ENCODE measurements at places on chromosomes 4 and X.

DNA sequence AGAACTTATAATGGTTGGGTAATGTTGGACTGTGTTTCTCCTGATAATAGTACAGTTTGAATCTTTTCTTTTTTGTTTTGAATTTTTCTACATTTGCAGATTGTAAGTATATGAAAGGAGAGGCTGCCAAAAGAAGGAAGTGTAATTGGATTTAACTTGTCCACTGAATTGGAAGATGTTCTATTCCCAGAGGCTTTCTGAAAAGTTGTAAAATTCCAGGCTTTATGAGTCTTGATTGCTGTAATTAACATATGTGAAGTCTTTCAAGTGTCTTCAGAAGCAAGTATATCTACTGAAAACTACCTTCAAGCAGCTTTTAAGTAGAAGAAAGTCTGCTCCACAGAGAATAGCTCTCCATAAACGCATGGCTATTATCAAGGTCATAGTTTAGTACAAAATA lies 2456.4 kb downstream of the PCDH7 start:
- DNase-seq = no peak

- no peak for DNase-seq
Measured at GRCh38 chr4:53531585-53532224, 59.6 kb downstream of the LNX1 start.

DNA sequence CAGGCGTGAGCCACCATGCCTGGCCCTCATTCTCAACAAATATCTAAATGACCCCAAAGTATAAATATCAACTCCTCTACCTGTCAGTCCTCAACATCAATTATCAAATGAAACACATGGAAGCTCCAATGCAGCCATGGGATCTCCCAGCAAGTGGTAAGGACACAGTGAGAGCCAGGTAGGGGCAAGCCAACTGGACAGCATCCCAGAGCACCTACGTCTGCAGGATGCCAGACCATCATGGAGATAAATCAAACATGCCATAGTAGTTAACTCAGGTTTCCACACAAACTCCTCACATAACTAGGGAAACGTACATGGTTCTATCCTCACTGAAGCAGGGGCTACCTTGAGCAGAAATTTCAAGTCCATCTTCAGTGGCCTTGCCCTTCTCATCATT lies 159.9 kb upstream of the MED14 start:
- DNase-seq = no peak

DNA sequence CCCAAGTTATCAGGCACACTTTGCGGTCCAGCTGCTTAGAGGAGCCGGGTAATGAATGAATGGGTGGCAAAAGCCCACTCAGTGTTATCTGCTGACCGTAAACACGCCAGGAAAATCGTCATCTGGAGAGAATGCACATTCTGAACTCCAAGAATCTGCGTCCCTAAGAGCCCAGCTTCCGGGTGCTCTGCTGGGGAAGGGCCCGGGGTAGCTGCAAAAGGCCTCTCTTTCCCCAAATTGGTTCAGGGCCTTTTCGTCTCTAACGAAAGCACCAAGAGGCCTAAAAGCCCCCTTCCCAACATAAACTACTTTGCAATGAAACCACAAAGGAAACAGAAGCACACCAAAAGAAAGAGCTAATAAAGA lies 1.6 kb upstream of the SFRP2 start:
- DNase-seq = no peak

- no peak for DNase-seq
Measured at GRCh38 chr4:147550626-147551246, 66.5 kb upstream of the TMEM184C start.

DNA sequence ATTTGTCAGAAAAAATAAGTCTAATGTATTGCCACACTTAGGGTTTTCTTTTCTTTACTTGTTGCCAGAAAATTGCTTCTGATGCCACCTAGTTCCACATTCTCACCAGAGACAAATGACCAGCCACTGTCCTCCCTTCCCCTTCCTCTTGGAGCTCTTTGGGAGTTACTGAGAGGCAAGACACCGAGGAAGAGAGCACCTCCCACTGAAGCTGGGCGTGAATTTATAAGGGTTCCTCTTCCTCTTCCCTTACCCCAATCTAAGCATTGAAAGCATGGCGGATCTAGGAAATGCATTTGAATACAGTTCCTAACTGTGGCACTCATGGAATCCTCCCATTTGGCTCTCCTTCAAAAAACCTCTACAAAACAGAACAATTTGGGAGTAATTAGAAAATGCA lies 30.0 kb downstream of the ANXA3 start:
- no peak for DNase-seq

DNA sequence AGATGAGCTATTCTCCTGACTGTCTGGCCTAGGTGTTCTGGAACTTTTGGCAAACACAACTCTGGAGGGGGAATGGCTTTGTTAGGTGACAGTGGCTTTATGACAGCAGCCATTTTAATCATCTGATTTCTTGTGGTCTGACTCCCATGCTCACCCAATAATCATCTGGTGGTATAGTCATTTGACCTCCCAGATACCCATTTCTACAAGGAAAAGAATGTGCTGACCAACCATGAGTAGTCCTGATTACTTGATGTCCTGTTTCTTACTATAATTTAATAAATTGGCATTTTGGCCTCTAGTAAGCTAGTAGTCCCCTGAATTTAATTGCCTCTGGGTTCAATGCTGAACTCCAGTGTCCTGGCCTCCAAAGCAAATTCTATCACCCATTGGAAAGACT lies 109.9 kb upstream of the DUSP21 start:
- no peak for DNase-seq

GRCh38 chr4:55926610-55927009 lies 22.1 kb upstream of the CEP135 start:
- no peak for DNase-seq

DNA sequence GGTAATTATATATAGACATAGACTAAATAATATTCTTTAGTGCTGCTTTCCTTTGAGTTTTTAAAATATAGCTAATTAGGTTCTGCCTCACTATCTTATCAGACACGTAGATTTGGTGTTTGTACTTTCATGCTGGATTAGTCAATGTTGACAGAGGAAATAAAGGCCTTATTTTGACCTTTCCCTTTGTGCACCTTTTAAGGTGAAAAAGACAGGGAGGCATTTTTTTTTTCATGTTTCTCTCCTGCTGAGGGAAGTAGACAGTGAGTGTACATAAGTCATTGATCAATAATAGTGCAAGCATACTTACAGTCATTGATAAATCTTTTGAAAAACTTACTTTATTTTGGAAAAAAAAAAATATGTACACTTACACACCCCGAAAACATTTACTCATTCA lies 467.8 kb downstream of the GRXCR1 start:
- DNase-seq = no peak

- DNase-seq = no peak
Measured at GRCh38 chr4:37442062-37442323, 197.4 kb downstream of the NWD2 start.

DNA sequence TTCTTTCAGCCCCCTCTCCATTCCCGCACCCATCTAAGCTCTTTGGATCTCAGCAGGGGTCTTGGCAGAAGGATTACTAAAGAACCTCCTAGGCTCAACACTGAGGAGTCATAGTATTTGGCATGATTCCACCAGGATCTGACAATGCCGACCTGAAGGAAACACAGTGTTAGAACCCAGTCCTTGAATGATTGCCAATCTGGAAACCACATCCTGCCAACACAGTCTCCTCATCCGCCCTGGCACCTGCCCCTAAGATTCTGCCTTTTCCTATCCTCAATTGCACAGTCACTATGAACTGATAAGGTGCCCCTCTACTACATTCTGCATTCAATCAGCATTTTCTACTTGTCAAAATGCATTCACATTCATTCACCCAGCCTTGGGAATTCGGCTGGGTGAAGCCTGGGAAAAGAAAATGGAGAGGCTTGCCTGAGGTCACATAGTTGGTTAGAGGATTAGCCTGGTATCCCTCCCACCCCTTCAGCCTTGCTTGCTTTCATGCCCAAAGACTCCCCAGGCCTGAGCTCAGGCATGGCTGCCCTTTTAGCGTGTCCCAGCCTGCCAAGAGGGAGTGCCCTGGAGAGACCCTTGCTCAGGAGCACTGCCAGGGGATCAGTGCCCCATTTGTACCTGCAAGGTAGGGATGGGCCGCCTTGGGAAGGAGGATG lies 2.2 kb upstream of the CLDN2 start:
- no peak for DNase-seq

DNA sequence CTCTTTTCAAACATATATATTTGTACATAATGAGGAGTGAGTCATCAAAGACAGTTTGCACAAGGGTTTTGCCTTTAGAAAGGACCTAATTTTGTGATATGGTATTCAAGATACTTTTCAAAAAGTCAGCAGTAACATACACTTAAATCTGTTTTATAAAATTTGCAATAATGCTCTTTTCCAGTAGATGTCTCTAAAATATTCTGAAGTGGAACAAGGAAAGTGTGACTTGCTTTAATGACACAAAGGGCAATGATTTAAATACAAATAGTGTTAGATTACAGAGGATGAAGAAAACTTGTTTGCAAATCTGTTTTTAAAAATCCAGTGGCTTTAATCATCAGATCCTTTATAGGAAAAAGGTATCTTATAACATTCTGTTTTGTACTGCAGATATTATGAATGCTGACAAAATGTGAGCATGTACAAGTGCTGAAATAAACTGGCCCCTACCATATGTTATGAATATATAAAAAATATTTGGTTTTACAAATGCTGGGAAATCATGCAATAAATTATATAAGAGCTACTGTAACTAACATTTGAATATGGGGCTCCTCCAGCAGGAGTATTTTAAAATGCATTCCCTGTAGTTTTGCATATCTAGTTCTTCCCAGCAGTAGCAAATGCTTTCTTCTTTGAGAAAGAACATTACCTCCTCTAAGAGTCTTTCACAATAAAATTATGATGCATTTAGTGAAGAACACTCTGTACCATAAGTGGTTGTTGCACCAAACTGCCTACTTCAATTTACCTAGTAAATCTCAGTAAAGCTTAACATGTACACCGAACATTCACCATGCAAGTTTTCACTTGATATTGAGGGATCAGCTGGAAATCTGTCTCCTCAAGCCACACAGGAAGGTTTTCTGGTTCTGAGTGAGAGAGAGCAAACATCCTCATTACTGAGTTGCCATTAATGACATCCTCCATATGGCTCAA lies 20.2 kb downstream of the MMRN1 start:
- no peak for DNase-seq

DNA sequence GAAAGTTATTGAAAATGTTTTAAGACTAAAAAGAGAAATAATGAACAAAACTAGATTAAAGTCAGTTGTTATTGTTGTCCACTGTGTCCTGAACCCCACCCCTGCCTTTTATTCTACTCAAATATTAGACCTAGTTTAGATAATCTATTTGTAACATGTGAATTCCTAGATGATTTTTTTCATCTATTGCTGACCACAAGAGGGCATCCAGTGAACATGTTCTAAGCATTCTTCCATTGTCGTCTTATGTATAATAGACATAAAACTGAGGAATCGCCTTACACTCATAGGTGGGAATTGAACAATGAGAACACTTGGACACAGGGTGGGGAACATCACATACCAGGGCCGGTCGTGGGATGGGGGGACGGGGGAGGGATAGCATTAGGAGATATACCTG lies 36.4 kb upstream of the HPRT1 start:
- no peak for DNase-seq

DNA sequence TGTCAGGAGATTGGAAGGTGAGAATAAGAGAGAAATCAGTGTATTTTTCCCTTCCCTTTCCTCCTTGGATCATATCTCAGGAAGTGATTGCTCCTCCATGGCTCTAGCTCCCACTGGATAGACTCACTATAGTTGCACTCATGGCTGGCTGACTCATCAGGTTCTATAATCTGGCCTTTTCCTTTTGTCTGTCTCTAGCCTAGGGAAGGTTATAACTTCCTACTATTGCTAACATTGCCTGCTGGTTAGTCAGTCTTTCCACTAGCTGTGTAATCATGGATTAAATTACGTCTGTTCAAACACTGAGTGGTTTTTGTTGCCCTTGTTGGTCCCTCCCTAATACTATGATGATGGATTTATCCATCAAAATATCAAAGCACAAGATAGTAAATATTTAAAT lies 195.5 kb upstream of the VEGFC start:
- DNase-seq = no peak

DNA sequence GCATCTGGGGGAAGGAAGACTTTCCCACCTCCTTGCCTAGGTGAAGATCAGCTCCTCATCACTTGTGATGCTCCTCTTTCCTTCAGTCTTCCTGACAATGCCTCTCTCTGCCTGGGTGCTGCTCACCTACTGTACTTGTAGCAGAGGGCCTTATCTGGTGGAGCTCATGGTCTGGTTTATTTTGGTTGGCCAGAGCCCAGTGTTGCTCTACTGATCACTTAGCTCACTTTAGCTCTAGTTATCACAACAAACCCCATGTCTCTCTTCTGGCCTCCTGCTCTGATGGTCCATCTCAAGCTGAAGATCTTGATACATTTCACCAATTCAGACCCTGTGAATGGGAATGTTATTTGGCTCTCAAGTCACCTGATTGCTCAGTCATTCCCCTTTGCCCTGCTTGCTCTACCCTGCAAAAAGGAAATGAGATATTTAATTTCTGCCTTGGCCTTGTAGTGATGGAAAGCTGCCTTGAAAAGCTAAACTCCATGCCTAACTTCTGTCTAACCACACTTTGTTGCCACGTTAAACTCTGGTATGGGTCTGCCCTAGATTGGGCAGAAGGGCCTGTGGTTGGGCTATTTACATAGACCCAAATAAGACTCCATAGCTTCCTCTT lies 30.3 kb upstream of the ADH1C start:
- no peak for DNase-seq

DNA sequence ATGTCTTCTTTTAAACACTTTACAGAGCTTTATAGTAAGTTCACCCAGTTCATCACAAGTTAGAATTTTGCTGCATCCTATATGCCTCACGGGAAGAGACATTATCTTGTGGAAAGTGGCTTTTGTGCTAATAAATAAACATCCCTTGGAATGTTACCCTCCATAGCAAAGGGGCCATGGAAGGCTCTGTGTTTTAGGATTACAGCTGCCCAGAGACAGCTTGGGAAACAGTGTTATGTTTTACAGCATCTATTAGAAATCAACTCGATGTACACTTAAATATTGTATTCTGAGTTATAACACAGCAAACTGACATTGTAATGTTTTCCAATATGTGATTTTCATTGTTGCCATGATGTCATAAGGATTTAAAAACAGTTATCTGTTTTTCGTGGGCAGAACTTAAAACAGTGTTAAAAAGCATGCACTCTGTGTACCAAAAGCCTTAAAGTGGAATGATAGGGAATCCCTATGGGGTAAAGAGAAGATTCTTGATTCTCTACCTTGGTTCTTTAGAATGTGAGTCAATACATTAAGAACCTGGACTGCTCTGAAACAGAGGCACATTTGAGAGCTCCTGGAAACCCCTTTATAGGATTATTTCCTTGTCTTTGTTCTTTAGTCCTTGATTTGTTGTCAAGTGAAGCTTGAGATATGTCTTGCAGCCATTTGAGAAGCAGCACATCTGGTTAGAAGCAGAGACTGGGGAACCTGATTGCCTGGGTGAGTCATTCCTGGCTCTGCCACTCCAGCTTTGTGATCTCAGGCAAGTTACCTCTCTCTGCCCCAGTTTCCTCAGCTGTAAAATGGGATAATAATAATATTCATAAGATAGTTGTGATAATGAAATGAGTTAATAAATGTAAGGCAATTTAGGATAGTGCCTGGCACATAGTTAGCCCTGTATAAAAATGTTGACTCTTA lies 41.6 kb downstream of the ARHGAP10 start:
- no peak for DNase-seq
